ENCODE measurements at places on chromosomes 16 and 17.

DNA sequence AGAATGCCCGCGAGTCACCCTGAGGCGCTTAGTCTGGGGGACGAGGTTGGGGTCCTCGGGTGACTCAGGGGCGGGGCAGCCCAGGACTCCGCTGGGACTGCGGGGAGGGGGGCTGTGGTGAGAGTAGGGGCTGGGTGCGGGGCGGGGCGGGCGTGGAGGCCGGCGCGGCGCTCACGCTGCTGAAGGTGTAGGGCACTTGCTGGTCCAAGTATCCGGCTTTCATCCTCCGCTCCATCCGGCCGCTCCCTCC lies 832 bp downstream of the ETV4 start:
- no peak for DNase-seq

DNA sequence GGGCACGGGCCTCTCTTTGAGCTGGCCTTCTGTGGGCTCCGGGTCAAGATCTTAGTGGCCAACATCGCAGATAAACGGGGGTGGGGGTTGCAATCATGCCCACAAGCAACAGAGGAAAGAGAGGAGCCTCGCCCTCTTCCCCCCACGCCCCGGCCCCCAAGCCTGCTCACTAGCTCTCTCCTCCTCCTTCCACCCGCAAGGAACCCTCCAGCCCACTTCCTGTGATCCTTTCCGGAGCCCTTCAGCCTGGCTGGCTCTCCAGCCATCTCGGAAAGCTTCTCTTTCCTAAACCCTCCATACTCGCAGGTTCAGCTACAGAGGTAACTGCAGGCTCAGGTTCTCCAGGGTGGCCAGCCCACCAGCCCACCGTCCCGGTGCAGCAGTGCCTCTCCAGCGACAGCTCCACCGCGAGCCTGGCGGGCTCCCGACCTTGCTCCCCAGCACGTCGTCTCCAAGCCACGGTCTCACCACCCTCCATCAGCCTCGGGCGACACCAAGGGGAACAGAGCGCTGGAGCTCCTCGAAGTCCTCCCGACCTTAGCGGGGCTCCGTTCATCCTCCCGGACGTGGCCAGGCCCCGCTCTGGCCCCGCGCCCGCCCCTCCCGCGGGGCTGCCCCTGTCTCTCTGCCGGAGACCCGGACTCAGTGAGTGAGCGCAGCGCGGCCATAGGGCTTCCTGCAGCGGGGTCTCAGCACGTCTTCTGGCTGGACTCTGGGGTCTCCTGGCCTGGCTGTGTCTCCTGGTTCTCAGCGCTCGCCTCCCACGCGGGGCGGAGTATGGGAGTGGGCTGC lies 12.9 kb upstream of the ODF4 start:
- no peak for DNase-seq

DNA sequence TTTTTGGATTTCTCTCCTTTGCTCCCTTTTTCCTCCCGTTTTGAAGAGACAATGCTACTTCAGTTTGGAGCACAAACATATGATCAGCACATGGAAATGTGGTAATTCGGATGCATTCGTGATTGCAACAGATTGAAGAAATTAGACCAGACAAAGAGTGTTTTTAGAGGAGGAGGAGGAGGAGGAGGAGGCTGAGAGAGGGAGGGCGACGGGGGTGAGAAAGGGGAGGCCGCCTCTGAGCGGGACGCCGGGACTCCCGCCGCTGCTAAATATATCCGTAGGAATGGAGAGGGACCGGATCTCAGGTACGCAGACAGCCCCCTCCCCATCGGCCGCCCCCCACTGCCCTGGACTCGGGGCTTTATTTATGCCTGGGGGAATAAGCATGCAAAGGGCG lies 179.3 kb downstream of the SEC14L1 start:
- DNase-seq = no peak

GRCh38 chr17:45942284-45942683 lies 47.9 kb downstream of the MAPT start:
- DNase-seq = no peak

DNA sequence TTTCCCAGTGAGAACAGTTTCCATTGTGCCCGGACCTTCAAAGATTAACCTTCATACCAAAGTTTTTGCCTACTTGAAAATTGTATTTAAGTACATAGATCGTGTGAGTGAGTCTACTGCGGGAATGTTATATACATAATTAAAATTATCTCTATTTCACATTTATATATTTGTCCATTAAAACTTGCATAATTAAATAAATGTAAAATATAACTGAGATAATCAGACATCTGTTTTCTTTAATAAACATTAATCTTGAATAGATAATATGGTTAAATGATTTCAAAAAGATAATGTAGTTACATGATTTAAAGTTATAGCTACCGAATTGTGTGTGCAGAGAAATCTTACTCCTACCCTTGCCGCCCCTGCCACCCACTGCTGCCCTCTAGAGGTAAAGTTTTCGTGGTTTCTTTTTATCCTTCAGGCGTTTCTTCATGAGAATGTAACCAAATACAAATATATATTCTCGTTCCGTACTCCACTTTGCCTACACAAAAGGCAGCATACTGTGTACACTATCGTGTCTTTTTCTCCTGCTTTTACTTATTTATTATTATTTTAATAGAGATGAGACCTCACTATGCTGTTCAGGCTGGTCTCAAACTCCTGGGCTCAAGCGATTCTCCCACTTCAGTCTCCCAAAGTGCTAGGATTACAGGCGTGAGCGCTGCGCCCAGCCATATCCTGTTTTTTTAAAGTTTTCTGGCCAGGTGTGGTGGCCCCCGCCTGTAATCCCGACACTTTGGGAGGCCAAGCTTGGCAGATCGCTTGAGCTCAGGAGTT lies 35.6 kb downstream of the RPA1 start:
- DNase-seq = peak; percentile 16

Measured in stimulated activated CD8-positive, alpha-beta memory T cell treated with anti-CD3 and anti-CD28 coated beads, Interleukin-15, amount 100 ng/mL, for 48 hours (primary cell).